Epithelial cell of prostate (primary cell): ENCODE measurements at places on chromosomes 11 and 22.

DNA sequence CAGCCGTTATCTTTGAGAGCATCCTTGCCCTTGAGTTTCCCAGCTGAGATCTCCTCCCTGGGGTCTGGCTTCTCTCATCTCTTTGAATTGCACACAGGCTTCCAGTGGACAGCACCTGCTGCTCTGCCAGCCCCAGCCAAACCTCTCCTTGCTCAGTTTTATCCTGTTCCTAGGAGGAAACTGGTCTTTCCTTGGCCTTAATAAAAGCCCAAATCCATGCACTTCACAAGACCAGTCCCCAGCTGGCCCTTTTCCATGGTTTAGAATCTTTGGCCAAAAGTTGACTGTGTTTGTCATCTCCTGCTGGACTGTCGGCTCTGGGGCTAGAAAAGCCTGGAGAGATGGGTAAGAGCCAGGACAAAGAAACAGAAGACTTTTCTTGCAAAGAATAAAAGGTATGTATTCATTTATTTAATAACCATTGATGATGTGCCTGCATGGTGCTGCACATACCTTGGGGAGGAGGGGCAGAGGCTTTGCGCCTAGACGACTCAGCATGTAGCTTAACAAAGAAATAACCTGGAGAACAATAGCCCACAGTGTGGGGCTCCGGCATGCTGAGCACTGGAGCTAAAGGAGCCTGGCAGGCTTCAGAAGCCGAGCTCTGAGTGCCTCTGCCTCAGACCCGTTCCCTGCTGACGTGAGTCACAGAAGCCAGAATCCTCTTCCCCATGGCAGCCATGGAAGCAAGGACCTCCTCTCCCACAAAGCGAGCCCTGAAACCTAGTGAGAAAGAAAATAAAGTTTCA is 319.3 kb upstream of the B3GAT1 start:
- no peak for DNase-seq

- DNase-seq = no peak
Measured at GRCh38 chr11:2582351-2582945, 117.3 kb downstream of the KCNQ1OT1 start.

- no peak for DNase-seq
Measured at GRCh38 chr22:35947794-35948425, 80.7 kb downstream of the RBFOX2 start.

DNA sequence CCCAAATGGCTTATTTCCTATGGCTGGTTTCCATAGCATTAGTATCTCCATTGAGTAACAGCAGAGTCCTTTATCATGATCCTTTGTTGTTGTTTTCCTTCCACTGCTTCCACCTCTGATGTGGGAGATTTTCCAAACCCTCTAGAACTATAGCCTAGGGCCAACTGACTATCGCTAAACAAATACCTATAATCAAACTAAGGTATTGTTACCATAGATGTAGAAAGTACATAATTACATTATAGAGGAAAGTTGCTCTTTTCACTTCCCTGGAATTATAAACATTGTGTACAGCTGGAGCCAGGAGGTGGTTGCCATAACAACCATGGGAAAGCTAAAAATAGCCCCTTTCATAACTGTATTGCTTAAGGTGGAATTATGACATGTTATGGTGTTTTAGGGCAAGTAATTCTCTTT is 47.0 kb upstream of the ALKBH3 start:
- no peak for DNase-seq

GRCh38 chr22:49642331-49642730 is 185.3 kb downstream of the BRD1 start:
- DNase-seq = no peak
